ENCODE measurements at places on chromosomes 11 and 22.
A peak's percentile ranks its signal among the peaks of the same experiment; 100 is the strongest.

DNA sequence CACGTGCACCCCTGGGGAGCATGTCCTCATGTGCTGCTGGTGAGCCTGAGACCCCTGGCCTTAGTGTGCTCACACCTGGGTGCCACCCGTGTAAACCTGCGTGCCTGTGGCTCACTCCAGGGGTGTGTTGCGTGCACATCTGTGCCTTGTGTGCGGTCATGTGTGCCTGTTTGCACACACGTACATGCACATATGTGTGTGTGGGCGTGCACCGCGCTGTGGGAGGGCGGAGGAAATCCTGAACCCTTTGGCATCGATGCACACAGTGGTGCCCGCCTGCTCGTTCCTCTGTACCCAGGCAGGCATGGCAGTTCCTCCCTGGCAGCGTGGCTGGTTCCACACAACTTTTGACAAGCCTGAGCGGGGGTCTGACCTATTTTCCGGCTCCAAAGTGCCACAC is 1181.9 kb downstream of the BRD1 start:
- DNase-seq: no peak

DNA sequence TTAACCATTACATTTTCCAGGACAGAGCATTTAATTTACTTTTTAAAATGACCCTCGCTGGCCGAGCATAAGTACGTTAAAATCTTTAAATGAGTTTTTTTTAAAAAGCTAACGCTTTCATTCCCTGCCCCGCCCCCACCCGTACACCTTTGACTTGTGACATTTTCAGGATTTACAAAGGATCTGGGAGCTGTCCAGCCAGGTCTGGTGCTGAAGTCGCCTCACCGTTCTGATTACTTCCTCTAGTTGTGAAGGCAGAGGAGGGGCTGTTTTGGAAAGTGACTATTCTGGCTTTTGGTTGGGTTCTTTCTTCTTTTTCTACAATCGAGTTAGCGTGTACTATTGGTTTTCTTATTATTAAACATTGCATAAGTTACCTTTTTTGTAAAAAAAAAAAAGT is 2.9 kb downstream of the C11orf87 start:
- DNase-seq: no peak

DNA sequence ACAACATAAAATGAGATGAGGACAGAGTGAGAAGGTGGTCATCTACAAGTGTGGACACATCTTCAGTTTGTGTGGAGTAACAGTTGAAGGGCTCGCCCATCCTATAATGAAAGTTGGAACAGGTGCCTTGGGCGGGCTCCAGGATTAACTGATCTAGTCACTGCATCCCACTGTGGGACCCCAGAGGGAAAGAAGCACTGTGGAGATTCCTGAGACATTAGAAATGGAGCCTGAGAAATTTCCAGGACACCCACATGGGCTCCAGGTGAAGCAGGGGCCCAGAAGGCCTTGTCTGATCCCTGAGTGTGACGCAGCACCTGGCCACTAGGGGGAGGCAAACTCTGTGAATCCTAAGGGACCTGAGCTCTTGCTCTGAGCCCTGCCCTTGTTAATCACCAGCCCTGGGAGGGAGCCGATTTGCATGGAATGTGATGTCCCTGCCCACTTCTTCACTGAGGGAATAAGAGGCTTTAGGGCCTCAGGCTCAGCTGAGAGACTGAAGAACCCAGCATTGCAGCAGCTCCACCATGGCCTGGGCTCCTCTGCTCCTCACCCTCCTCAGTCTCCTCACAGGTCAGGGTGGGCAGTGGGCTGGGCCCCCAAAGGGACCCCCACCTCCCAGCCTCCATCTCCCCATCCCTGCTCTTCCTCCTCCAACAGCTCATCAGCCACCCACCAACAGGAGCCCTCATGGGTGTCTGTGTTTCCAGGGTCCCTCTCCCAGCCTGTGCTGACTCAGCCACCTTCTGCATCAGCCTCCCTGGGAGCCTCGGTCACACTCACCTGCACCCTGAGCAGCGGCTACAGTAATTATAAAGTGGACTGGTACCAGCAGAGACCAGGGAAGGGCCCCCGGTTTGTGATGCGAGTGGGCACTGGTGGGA is 98.4 kb downstream of the VPREB1 start:
- no peak for DNase-seq

GRCh38 chr11:101456812-101457211 is 127.0 kb downstream of the TRPC6 start:
- DNase-seq: no peak

GRCh38 chr11:69468221-69468620 is 13.2 kb upstream of the LINC01488 start:
- DNase-seq: no peak

DNA sequence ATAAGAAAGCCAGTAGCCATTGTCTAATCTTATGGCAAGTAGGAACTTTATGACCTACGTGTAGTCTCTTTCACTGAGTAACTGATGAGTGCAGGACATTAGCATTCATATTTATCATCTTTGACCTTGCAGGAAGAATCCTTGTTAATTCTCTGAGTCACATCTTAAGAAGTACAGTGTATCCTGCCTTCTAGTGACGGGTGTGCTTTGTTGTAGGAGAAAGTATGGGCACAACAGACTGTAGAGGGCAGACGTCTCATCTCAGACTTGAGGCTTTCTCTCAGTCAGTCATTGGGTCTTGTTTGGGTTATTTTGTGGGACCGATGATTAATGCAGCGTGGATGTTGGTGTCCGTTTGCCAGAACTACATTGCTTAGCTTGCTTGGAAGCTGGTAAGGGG is 6.8 kb downstream of the RNF214 start:
- peak; percentile 91 for DNase-seq

DNA sequence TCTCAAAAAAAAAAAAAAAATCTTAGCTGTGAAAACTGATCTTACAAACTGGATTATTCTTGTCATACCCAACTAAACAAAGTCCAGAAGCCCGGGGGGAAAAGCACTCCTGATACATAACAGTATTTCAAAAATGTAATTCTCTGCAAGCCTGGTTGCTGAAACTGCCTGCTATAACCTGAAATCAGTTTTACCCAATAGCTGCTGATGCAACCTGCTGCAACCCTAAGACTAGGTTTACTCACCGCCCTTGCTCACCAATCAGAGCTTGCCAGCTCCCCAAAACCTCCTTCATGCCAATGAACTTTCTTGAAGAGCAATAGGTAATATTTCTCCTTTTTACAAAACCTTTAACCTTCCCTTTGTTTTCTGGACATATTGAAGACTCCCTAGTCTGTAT is 12.4 kb downstream of the FGF19 start:
- peak; percentile 46 for DNase-seq

DNA sequence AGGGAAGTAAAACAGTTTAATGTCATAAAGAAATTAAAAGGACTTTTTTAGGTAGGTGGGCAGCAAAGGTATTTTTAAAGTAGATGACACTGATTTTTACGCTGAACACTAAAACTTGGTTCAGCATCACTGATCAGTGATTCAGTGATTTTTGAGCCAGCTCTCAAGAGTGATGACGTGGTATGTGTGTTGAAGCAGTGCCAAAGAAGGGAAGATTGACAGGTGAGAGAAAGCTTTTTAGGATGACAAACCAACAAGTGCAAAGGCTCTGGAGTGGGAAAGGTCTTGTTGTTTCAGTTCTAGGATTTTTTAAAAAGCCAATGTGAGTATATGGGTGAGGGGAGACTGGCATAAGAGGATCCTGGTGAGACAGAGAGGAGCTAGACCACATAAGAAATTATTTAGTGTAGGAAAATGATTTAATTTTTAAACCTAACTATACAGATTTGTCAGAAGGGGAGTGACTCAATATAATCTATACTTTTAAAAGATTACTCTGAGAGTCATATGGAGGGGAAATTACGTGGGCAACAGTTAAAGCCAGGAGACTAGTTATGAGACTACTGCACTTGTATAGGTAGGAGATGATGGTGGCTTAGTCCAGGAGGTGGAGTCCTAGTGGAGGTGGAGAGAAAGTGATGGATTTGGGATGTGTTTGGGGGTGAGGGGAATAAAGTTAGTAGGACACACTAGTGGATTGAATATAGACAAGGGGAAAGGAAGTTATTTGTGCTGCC is 17.6 kb upstream of the CALCB start:
- no peak for DNase-seq

GRCh38 chr22:31124811-31125465 is 2.2 kb downstream of the INPP5J start:
- no peak for DNase-seq
